ENCODE measurements at places on chromosomes 13 and 19.

DNA sequence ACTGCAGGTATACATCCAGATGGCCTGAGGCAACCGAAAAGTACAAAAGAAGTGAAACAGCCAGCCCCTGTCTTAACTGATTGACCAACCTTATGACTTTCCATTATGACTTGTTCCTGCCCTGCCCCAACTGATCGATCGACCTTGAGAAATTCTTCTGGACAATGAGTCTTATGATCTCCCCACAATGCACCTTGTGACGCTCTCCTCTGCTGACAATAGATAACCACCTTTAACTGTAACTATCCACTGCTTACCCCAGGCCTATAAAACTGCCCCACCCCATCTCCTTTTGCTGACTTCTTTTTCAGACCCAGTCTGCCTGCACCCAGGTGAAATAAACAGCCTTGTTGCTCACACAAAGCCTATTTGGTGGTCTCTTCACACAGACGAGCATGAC lies 11.2 kb downstream of the ZNF83 start:
- DNase-seq, result no peak

- no peak for DNase-seq
Measured at GRCh38 chr19:34408411-34408810, 4.2 kb downstream of the PDCD2L start.

- DNase-seq, result peak; percentile 15
Measured at GRCh38 chr19:35534803-35535480, 1.7 kb downstream of the GAPDHS start.

- DNase-seq, result no peak
Measured at GRCh38 chr13:100848304-100848703, 173.7 kb upstream of the TMTC4 start.

- DNase-seq, result no peak
Measured at GRCh38 chr13:74571811-74572210, 437.6 kb upstream of the KLF12 start.

GRCh38 chr13:62278271-62278670 lies 862.6 kb upstream of the PCDH20 start:
- no peak for DNase-seq

DNA sequence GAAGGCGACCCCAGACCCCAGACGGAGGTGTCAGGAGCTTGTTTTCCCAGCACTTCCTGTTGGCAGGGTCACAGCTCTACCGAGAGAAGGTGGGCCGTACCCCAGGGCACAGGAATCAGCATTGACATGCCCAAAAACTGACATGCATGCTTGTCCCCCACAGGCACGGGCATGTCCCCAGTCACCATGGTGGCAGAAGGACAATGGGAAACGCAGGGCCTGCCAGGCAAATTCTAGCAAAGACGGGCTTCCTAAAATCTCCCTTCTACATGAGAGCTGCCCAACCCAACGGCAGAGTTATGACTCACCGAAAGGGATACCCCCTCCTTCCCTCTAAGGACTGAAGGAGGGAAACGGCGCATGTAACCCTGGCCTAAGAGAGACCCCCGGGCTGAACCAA lies 18.5 kb downstream of the TSHZ3 start:
- no peak for DNase-seq

DNA sequence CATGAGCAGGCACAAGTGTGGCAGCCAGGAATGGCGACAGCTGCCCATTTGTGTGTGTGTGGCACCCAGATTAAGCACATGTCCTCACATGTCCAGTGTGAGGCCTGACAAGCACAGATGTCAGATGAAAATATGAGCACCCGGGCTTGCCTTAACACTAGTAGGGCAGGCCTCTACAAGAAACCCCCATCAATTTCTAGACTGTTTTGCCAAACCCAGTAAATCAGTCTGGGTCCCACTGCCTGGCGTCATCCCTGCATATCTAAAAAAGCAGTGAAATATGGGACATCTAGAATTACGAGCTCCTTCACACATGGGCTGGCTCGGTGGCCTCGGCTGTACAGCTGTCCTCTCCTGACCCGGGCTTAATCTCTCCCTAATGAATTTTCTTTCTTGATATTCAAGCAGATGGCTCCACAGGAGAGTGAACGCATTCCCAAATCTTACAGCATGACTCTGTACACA lies 432.7 kb downstream of the FOXO1 start:
- DNase-seq, result no peak

- no peak for DNase-seq
Measured at GRCh38 chr19:38785187-38785699, 3.8 kb upstream of the LGALS7B start.

DNA sequence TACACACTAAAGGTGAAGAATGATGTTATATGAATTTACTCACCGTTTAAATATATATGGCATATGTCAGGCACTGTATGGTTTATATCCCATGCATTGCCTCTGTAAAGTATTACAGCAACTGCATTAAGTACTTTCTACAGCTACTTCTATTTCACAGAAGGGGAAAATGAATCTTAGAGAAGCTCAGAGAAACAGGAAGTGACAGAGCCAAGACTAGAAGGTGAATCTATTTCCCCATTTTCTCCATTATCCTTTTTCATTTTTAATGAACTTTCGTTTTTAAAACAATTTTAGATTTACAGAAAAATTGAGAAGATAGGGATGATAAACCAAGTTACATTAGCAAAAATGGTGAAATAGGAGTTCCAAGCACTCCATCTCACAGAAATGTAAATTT lies 863.3 kb downstream of the UQCRFS1 start:
- DNase-seq, result no peak

DNA sequence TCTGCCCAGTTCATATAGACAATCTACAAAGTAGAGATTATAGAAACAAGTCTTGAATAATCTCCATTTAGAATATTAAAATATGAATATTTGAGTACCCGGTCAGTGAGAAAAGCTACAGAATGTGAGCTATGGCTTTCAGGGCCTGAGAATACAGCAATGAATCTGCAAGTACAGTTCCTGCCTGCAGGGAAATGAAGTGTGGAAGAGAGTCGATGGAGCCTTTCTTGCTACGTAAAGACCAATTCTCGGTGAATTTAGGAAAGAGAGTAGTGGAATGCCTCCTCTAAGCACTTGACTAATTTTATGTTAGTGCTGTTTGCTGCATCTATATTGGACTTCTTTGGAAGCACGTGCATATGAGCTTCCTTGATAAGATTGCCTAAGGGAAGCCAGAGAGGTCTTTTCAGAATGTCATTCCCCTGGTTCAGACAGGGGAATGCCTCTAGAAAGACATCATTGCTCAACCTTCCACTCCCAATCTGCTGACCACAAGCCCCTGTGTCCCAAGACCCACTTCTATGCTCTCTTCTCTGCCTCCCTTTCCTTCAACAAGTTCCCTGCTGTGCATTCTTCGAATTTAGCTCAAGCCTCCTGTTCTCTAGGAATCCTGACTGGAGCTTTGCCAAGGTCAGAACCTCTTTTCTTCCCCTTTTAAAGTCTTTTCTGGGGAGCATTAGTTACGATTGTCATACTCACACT lies 41.9 kb downstream of the GPC6 start:
- no peak for DNase-seq

DNA sequence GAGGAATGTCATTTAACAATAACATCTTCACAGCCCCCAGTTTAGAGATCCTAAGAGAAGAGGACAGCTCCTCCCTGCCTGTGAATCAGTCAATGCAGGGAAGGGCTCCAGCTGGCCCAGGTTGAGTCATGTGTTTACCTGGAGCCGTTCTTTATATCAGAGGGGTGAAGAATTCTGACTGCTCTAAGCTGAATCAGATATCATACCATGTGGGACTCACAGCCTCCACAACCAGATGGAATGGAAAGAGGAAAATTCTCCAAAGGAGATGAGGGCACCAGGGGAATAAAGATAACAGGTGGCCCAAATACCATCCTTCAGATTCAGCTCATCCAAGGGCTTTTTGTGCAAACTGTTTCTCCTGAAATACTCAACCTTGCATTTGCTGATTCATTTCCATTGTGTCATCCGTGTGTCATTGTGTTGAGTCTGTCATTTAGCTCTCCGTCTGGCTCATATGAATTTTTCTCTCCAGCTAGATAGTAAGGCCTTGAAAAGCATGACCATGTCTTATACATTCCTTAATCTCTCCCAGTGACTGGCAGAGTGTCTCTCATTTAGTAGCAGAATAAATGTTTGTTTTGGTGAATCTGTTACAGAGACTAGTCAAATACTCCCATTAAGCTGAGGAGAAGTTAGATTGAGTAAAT lies 217.9 kb downstream of the RFC3 start:
- DNase-seq, result no peak

DNA sequence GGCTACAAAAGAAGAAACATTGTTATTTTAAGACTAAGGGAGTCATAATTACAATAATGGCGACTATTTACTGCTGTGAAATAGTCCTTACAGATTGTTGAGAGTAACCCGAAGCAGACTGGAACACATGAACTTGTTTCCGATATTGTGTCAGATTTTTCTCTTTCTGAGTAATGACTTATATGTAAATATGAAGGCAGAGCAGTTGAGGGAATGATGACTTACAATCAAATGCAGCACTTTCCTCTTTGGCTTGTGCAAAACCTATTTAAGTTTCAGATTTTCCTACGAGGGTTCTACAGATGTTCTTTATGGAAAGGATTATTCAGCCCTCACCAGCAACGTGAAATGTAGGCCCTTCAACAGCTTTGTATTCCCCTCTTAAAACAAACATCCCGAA lies 198.6 kb downstream of the RGCC start:
- DNase-seq, result no peak

- no peak for DNase-seq
Measured at GRCh38 chr19:53549340-53549739, 11.4 kb downstream of the ZNF331 start.

DNA sequence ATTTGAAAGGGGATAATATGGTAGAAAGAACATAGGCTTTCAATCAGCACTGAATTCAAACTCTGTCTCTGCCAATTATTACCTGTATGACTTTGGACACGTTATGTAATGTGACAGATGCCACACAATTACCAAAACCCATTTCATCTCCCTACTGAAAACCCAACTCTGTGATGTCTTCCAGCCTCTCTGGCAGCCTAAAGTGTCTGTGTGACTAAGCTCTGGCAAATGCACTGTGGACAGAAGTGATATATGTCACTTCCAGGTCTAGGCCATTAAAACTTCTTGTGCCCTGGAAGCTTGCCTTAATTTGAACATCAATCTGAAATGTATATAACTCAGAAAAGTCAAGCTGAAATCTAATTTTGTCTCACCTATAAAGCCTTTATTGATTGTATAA lies 552.0 kb downstream of the RFC3 start:
- DNase-seq, result no peak

DNA sequence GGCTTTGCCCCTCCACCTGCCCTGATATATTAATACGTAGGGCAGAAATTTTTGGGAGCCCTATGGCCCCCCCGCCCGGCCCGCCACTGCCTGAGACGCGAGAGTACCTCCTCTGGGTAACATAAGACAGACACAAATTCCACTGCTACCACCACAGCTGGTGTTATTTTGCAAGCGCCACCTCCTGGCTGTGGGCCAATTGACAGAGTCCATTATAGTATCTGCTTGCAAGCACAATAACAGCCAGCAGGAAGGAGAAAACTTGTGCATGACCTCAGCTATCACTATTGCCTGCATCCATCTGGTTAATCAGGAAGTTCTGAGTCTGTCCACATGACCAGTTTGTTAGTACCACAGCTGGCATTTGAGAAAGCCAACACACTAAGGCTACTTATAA lies 25.3 kb upstream of the OR10H2 start:
- peak; percentile 82 for DNase-seq

DNA sequence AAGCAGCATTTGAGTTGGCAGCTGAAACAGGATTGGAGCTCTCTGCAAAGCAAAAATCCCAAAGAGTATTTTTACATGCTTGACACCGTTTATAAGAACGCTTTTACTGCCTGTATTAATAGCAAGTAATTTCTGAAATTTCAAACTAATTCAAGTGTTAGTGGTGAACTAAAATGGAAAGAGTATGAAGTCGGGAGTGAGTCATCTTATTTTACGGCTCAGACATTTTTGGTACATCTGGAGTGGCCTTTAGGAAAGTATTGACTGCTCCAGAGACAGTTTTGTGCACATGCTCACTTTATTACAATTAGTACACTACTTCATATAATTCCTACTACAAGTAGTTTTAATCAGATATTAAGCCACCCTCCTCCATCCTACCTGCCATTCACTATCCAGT lies 167.4 kb downstream of the SLITRK6 start:
- no peak for DNase-seq

- DNase-seq, result peak; percentile 18
Measured at GRCh38 chr19:17234911-17235299, 8.9 kb downstream of the OCEL1 start.

GRCh38 chr13:18953139-18953930 lies 228.3 kb downstream of the TUBA3C start:
- DNase-seq, result no peak

GRCh38 chr19:12628040-12629022 lies 17.6 kb downstream of the ZNF791 start:
- DNase-seq, result no peak

DNA sequence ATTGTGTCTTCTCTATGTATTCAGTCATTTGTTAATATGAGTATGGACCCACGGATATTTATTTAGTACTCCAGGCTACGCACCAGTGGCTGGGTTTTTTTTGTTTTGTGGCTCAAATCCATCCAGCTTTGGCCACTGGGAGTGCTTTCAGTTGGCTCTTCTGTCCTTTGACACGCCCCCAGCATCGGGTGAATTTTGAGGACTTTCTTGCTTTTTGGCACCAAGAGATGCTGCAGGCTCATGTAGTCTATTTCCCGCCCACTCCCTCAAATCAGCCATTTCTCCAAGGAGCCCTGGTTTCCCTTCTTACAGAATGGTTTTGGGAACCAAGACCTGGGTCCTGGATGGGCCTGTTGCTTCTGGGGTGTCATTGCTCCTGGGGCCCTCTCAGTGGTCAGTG lies 55.8 kb downstream of the SMARCA4 start:
- DNase-seq, result no peak

DNA sequence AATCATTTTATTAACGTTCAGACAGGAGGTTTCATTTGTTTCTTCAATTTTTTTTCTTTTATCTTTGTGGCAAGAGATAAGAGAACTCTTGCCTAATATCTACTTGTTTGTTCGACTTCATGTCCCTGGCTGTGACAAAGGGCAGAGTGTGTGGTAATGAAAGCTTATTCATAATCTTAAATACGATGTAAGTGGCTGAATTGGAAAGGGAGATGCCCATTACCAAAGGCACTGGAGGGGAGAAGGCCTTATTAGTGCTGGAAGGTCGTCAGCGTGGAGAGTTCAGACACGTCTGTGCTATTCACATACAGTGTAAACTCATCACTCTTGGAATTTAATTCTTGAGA lies 54.0 kb downstream of the RFC3 start:
- no peak for DNase-seq

DNA sequence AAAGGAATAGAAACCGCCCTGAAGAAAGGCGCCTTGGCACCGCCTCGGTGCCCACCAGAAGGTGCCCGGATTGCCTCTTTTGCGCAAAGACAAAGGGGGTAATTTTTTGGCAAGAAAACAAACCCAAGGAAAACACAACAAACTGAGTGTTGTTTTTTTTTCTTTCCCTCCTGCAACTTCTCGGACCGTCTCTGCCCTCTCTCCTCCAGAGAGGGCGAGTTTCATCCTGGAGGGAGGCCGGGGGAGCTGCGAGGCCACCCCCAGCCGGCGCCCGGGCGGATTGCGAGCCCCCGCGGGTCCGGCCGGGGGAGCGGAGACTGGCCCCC lies 2.3 kb downstream of the ZNF536 start:
- DNase-seq, result no peak

- DNase-seq, result no peak
Measured at GRCh38 chr13:113120300-113121182, 2.1 kb upstream of the F10 start.

- DNase-seq, result no peak
Measured at GRCh38 chr13:100347968-100348367, 240.6 kb downstream of the GGACT start.

Measured in NCI-H2107 (cell line).